Right cardiac atrium (tissue), 5 donors: ENCODE measurements at places on chromosomes 16 and 17. TPM values are rescaled to one million over a fixed set of nuclear protein-coding genes. Genes with fewer than 3 reads are reported as not detected.

Gene CBLN1
- polyA plus RNA-seq: 2.7 TPM

Gene OTOP2
- not detected for polyA plus RNA-seq

Gene SPEM1
- not detected for polyA plus RNA-seq

DNA sequence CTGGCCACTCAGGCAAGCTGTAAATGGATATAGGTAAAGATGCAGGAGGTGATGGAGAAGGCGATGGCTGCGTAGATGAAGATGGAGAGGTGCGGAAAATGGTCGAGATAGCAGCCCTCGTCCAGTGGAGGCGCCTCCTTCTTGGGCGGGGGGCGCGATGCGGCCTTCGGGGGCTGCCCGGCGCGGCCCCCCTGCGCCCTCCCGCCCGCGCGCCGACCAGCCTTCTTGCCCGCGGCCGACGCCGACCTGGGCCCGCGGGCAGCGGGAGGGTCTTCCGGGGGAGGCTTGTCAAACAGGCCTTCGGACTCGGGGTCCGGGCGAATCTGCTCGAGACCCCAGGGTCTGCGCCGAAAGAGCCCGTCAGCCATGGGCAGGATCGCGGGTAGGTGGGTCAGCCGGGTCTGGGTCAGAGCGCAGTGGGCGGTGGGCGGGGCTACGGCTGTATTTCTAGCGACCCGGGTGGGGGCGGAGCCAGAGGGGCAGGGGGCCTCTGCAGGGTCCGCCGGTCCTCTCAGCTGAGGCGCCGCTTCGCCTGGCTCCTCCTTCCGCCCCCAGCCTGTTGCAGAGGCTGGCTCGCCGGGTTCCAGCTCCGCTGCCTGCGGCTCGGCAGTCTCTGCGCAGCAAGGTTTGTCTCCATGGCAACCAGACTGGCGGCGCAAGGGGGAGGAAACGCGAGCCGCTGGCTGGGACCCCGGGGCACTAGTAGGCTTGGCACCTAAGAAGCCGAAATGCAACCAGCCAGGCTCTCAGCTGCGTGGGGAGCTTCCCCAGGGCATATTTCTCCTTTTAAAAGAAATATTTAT is 14.4 kb downstream of the MIS12 start:
- DNase-seq: peak; percentile 93

- DNase-seq: peak; percentile 93
These were observed 1.7 kb downstream of the SPHK1 start for GRCh38 chr17:76385892-76386786.

GRCh38 chr17:71477356-71477755 is 643.5 kb upstream of the SOX9 start:
- no peak for DNase-seq

DNA sequence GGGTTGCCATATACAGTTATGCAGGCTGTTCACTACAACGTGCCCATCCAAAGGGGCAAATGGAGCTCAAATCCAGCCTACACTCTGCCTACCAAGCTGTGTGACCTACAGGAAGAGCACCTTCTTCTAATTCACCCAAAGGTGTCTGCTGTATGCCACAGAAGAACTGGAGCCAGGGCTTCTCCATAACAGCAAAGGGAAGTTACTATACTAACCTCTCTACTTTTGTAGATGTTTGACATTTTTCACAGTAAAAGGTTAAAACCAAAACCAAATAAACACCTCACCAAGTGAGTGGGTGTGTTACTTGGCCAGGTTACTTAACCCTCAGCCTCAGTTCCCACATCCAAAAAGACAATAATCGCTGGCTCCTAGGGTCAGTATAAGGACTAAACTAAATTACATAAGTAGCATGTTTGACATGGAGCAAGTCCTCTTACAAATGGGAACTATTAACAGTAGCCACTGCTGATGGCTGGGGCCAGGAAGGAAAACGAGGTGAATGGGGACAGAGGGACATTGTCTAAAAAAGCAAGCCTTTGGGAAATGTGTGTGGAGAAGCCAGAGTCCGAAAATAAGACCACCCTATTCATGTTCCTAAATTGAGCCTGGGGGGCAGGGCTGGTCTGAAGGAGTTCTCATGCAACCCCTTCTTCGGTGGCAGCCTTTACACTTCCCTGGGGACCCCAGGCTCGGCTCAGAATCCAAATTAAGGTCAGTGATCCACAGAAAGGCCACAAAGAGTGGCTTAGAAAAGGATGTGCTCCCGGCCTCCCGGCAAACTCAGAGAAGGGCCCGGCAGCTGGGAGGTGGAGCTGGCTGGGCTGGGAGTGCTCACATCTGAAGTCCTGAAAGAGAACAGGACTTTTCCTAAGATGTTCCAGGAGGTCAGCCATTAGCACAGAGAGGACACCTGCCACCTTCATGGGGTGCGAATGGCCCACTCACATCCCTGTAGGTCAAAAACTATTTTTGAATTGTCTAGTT is 13.5 kb downstream of the CUEDC1 start:
- no peak for DNase-seq

GRCh38 chr17:15457723-15458094 is 9.7 kb downstream of the CDRT4 start:
- peak; percentile 70 for DNase-seq
